Caudate nucleus (tissue), 63 donors: ENCODE measurements at places on chromosomes 11 and 22.

DNA sequence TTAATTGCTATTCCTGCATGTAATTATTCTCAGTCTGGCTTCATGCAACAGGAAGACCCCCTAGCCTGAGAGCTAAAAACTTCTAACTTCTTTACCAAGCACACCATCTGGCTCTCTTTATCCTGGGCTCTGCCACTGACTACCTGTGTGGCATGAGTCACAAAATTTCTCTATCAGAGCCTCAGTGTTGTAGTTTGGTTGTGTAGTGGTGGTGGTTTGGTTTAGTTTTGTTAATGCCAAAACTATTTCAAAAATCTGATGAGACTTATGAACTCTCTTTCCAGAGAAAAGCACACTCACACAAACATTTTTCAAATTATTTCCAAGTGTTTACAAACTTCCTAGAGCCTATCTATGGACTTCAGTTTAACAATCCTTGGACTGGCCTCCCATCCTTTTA lies 7.5 kb upstream of the IL17RA start:
- no peak for DNase-seq

GRCh38 chr22:38924347-38924952 lies 33.0 kb upstream of the APOBEC3A start:
- DNase-seq, result no peak

- no peak for DNase-seq
These were observed 22.3 kb upstream of the CHRM4 start for GRCh38 chr11:46413760-46414465.

- no peak for DNase-seq
These were observed 5.4 kb downstream of the FJX1 start for GRCh38 chr11:35623621-35624168.

DNA sequence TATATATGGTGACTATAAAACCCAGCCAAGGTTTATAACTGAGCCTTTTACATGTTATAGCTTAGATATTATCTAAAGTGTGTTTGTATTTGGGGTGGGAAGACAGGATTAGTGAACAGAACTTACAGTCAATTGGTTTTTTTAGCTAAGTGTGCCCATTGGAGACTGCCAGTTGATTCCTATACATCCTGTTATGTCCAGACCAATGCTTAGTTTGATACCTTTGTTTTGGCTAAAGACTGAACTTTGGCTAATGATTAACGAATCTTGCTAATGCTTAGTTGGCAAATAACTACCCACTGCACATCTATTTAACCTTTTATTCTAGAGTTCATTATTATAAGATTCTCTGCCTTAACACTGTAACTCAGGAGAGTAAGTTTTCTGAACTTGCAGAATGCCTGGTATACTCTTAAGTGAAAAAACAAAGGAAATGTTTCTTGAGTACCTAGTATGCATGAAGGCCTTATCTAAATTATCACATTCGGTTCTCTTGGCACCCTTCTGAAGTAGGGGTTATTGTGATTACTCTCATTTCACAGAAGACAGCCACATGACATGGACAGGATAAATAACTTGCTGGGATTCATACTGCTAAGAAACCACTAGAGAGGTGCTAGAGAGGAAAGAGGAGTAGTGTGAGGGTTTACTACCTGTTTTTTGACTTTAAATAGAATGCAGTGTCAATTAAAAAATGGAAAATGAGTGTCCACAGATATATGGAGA lies 54.0 kb downstream of the KREMEN1 start:
- no peak for DNase-seq

- no peak for DNase-seq
These were observed 9.2 kb downstream of the FBLN1 start for GRCh38 chr22:45511847-45512261.

GRCh38 chr11:83533166-83533565 lies 247.0 kb upstream of the CCDC90B start:
- DNase-seq, result no peak

GRCh38 chr22:45804986-45805325 lies 133.3 kb downstream of the ATXN10 start:
- no peak for DNase-seq

GRCh38 chr11:17700991-17701390 lies 18.4 kb upstream of the MYOD1 start:
- no peak for DNase-seq

- DNase-seq, result no peak
These were observed 109.4 kb upstream of the OR4B1 start for GRCh38 chr11:48107188-48107704.

DNA sequence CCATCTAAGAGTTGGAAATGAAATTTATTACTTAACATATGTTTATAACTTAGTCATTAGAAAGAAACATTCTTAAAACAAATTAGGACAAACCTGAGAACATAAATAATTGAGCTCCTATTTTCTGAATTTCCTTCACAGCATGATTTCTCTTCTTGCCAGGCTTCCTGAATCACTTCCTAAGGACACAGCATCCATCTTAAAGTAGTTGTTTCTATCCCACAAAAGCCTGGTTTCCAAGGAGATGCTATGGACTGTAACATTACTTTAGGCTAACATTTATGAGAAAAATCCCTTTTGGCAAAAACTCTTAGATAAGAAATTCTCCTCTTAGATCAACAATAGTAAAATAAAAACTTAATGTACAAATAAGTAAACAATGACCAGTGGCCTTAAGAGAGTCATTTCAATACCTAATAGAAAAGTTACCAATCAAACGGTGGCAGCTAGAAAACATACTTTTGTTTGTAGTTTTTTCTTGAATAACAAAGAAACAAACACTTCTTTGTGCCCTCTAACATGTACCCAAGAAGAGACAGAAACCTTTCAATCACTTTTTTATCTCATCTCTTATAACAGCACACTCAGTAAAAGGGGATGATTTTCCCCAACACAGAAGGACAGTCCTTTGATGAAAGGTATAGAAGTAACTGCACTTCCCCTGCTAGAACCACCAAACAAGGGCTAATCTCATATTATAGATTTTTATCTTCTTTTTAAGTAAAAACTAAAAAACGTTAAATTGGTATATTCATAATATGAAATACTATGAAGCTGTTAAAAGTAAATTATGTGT lies 74.5 kb downstream of the TTC28 start:
- no peak for DNase-seq

GRCh38 chr22:44344407-44344806 lies 31.7 kb upstream of the SHISAL1 start:
- DNase-seq, result no peak

DNA sequence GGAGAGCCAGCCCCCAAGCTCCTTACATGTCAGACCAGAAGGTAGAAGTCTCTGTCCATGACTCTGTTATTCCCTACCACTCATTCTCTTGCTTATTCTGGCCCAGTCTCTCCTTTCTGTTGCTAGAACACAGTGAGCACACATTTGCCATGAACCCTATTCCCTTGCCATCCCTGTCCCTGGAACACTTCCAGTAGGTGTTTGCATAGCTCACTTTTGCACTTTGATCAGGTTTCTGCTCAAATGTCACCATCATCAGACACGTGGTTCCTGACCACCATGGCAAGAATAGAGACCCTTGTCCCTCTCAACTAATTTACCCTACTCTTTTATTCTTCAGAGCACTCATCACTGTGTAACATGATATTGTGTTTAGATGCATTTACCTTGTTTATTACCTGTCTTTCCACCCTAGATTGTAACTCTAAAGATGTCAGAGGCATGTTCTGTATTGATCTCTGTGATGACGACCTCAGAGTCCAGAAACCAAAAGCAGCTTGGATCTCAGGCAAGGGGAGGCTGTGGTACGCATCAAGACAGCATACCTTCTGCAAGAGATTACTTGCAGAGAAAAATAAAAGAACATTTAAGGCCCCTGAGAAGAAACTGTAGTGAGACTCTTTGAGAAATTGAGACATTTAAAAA lies 606.4 kb downstream of the OPCML start:
- no peak for DNase-seq

GRCh38 chr11:103317118-103317517 lies 207.9 kb downstream of the DYNC2H1 start:
- no peak for DNase-seq

DNA sequence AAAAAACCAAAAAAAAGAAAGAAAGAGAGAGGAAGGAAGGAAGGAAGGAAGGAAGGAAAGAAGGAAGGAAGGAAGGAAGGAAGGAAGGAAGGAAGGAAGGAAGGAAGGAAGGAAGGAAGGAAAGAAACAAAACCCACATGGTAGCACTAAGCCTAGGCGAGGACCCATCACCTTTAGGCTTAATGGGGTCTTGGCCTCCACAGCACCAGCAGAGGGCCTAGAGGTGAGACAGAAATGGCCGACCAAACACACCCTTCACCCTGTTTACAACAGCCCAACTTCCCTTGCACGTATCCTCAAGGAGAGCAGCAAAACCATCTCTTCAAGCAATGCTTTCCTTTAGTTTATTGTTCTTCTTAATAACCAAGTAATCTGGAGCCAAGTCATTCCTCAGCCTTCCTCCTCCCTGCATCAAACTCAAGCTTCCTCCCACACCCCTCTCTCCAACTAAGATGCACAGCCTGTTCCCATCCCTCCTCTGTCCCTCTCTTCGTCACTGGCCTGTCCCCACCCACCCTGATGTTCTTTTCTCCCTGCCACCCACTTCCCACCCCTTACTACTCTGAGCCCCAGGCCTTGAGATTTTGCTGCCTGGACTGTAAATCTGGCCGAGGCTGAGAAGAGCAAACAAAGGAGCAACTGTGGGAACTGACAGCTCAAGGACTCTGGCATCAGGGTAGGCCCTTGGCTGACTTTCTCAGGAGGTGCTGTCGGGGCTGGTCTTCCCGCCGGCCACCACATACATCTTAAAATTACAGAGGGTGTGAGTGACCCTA lies 26.0 kb downstream of the POU2AF1 start:
- no peak for DNase-seq

DNA sequence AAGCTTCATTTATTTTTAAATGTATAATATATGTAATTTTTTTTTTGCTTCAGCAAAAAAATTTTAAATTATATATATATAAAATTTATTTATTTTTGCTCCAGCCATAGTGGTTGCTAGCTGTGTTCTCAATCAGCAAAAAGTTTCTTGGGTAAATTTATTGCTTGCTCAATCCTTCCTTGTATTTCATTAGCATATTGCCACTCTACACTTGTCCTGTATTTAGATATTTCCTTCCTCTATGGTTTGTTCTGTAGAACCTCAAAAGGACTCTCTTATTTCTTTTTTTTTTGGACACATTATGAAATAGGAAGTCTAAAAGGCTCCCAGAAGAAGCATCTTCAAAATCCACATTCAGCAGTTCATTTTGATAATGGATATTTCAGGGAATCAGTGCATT lies 2.3 kb downstream of the PTPRJ start:
- DNase-seq, result no peak

DNA sequence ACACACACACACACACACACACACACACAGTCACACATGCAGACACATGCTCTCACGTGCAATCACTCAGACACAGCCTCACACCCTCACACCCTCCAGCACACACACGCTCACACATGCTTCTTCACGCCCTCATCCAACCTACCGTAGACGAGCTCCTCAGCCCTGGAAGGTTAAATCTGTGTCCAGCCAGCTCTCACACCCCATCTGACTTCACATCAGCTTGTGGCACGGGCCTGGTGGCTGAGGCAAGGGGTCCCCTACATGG lies 1.3 kb upstream of the SCUBE1 start:
- DNase-seq, result no peak

GRCh38 chr11:48064306-48064705 lies 83.9 kb downstream of the PTPRJ start:
- DNase-seq, result no peak

DNA sequence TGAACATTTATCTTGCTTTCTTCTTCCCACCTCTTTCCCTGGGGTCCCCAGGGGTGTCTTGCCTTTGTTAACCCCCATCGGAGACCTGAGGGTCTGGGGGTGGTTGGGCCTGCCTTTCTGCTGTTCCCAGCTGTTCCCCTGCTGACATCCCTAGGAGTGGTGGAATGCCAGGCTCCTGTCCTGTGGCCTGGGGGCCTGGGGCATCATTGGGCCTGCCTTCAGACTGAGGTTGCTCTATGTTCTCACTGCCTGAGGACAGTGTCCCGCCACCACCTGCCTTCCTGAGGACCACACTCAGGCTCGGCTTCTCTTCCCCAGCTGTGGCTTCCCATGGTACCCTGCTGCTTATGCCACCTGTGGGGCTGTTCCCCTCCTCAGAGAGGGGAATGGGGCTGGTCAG lies 1.1 kb upstream of the IL18BP start:
- DNase-seq, result no peak

- DNase-seq, result no peak
These were observed 9.8 kb downstream of the NRXN2 start for GRCh38 chr11:64713016-64713707.
